Fibroblast of mammary gland (primary cell): ENCODE measurements at places on chromosomes 1 and 21.

DNA sequence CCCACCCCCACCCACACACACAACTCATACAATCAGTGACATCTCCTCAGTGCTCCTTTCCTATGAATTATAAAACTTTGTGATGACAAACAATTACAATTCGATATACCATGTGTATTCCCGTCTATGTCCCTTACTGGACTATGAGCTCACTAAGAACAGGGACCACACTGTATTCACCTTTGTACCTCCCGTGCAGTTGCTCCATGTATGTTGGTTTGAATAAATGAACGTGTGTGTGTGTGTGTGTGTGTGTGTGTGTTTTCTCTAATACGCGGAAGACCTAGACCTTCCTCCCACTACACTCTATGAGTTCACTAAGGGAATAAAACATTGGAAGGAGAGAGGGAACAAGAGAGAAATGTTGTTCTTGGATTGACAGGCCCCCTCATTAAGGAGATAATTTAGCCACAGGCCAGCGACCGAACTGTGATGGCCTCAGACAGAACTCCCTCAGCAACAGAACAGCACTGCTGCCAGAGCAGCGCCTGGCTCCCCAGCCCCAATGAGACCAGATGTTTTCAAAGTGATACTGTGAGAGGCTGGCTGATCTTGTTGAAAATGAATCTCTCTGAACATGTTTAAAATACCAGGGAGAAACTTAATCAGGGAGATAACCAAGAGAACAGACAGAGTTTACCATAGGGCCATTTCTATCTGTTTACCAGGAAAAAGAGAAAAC lies 21.7 kb downstream of the BCAR3 start:
- DNase-seq, result peak; percentile 25

GRCh38 chr1:186498695-186499389 lies 37.9 kb upstream of the PDC start:
- peak; percentile 90 for DNase-seq

DNA sequence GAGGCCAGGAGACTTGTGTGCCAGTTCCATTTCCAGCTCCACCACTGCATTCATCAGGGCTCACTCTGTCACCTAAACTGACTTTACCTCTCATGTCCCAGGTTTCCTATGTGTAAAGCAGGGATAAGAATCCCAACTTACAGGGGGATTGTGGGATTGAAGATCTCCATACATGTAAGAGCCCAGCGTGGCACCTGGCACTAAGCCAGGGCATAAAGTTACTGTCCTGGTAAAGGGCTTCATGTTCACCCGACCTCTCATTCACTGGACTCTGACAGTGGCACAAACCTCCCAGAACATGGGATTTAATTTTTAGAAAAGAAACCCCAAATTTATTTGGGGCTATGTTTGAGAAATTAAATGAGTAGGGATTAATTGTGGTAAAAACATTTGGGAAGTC lies 8.9 kb upstream of the IGFN1 start:
- no peak for DNase-seq

DNA sequence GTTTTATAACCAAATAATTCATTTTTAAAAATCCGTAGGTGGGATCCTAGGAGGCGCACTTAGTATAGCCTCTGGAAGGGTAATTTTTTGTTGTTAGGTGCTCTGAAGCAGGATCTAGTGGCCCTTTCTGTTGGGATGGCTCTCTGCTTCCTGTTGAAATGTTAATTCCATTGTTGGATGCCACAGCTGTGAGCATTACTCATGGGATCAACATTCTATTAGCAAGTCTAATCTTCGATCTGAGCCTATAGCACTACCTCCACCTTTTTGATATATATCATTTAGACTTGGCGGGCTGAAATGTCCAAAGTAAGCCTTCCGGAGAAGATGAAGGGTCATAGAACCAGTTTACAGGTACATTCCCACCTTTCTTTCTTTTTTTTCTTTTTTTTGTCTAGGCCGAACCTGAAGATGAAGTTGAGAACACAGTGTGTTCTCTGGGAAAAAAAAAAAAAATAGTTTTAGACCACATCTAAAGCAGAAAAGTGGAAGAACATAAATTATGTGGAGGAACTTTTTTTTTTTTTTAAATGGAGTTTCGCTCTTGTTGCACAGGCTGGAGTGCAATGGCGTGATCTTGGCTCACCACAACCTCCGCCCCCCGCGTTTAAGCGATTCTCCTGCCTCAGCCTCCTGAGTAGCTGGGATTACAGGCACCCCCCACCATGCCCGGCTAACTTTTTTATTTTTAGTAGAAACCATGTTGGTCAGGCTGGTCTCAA lies 1.4 kb downstream of the CXADR start:
- no peak for DNase-seq

- peak; percentile 17 for DNase-seq
Measured at GRCh38 chr1:30668024-30668423, 55.4 kb downstream of the MATN1 start.

GRCh38 chr1:94045465-94046056 lies 75.4 kb downstream of the ABCA4 start:
- DNase-seq, result peak; percentile 93

DNA sequence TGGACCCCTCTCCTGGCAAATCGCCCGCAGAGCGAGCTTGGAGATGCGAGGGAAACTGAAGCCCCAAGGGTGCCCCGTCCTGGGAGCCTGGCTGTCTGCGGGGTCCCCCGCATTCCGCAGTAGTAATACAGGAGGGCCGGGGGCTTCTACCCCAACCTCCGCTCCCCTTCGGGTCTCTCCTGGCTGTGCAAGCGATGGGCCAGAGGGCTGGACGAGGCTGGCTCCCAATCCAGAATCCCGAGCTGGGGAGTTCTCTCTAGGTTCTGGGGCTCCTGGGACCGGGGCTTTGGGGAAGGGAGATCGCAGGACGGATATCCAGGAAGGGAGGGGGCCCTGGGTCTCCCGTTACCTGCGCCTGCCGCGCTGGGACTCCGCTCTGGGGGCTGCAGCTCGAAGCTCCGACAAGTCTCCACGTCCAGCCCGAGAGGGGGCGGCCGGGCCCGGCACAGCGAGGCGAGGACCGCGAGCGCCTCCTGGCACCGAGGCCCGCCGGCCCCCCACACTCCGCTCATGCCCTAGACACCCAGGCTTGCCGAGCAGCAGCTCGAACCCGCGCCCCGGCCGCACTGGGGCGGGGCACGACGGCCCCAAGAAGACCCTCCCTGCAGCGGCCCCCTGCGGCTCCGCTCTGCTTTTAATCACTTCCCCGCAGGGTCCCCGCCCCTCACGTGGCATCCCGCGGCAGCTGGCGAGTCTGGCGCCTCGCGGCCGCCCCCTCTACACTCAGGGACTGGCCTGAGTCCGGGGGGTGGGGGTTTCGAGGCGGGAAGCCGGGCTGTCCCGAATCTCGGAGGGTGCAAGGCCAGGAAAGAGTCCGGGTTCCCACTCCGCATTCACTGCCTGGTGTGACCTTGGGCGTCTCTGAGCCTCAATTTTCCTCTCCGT lies at the start of gene SYT6:
Gene SYT6 (minus strand): TSS at position 609 of the 885 bp plus-strand sequence. CDS start 97 bp downstream, at position 512.
- no peak for DNase-seq
